Right ventricle myocardium inferior (tissue), 1 donor: ENCODE measurements at places on chromosomes 6 and 20. TPM values are rescaled to one million over a fixed set of nuclear protein-coding genes. Genes with fewer than 3 reads are reported as not detected.

NKX2-4 gene
- not detected for total RNA-seq

GSTA2 gene
- not detected for total RNA-seq

AHI1 gene
- 9.2 TPM for total RNA-seq

F13A1 gene
- total RNA-seq, result 188 TPM

BMP7 gene
- 27.2 TPM for total RNA-seq

CEP57L1 gene
- total RNA-seq, result 7.7 TPM

RGS17 gene
- 0.05 TPM for total RNA-seq

LGSN gene
- total RNA-seq, result not detected

TTK gene
- 0.43 TPM for total RNA-seq

PMEPA1 gene
- total RNA-seq, result 23.9 TPM

EDN1 gene
- total RNA-seq, result 2.9 TPM

VSTM2L gene
- total RNA-seq, result 17.7 TPM

TMEM170B gene
- 4.8 TPM for total RNA-seq

PAK5 gene
- not detected for total RNA-seq

VARS1 gene
- total RNA-seq, result 29.7 TPM

TRIM31 gene
- total RNA-seq, result not detected

HLA-DOB gene
- total RNA-seq, result not detected

ENTPD6 gene
- 132 TPM for total RNA-seq

DOK5 gene
- 3.0 TPM for total RNA-seq

SLC12A5 gene
- total RNA-seq, result not detected

MCHR2 gene
- total RNA-seq, result not detected

CABLES2 gene
- total RNA-seq, result 18.1 TPM

OGFRL1 gene
- 9.1 TPM for total RNA-seq

GFOD1 gene
- 38.8 TPM for total RNA-seq

PNLDC1 gene
- 0.32 TPM for total RNA-seq

TAGAP gene
- total RNA-seq, result 1.7 TPM

ALDH5A1 gene
- total RNA-seq, result 25.1 TPM
